ENCODE measurements at places on chromosomes 7 and 10.
A peak's percentile ranks its signal among the peaks of the same experiment; 100 is the strongest.

DNA sequence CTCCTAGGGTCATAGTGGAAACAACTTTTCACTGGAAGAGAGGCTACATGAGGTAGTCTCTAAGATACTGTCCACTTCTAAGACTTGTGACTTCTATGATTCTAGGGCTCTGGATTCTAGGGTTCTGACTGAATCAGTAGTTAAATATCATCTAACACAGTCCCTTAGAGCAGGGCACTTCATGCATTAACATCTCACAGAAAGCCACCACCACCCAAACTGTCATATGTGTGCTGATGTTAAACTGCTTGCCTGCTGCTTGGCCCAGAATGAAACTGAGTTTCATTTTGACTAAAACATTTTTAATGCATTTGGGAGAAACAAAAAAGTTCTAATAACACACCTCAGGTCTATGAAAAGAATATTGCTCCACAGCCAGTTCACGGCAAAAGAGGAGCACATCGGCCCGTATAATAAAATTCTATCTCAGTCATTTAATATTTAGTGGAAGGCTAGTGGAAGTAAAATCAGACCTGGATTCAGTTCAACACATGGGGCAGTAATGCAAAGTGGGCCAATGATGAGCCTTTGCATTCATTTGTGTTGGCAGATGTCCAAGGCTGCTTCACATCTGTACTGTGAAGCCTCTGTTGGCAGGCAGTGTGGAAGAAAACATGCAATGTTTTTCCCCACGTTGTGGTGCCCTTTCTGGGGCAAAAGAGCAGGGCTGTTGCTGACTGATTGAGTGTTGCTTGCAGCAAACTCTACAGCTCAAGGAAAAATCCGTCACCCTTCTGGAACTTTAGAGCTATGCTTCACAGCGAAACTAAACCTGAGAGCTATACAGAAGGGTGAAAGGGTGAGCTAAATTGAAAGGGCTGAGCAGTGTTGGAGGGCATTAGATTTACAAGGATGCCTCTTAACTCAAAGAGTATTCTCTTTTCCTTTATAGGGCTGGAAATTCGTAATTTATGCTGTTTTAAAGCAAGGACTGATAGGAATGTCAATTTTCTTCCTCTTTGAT, 33.5 kb upstream of the AUTS2 start:
- peak; percentile 77 for DNase-seq

DNA sequence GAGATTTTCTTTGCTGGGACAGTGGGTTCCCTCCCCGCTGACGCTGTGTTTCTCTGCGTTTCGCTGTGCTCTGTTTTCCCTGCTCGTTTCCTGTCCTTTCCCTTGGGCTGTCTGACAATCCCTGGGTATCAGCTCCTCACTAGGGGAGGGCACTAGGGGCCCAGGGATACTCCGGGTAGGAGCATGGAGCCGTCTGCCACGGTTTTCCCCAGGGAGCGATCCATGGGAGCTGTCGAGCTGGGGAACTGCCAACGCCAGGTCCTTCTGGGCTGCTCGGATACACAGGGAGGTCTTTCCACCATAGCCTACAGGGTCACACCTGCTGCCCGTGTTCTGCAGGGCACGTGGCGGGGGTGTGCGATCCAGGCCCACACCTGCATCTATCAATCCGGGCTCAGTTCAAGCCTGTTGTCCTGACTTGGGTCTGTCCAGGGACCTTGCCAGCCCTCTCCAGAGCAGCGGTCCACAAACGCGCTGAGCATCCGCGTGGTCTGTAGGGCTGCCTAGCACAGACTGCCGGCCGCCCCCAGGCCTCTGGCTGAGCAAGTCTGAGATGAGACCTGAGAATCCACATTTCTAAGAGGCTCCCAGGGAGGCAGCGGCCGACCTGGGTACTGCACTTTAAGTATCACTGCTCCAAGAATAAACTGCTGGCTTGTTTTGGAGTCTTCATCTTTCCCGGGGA, 263.1 kb downstream of the ELFN1 start:
- DNase-seq, result no peak

DNA sequence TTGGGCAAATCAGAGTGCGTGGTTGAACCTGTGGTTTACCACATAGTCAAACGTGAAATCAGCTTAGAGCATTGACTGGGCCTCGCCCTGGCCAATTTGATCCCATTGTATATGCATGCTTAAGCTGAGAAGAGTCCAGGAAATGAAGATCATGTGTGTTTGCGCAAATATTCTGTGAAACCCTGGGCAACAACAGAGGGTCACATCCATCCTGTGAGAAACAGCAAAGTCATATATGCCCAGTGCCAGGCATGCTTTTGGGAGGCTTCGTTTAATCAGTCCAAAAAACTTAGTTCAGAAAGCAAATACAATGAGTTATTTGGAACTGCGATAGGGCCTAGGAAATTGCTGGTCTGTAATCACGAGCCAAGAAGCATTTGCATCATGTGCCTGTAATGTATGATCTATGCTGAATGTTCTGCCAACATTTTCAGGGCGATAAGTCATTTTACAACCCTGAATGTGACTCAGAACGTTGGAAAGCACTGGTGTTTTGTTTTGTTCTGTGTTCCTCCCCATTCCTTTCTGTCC, 412.1 kb upstream of the CELF2 start:
- DNase-seq, result peak; percentile 30

GRCh38 chr10:88089498-88089897, 226.1 kb downstream of the PTEN start:
- no peak for DNase-seq

DNA sequence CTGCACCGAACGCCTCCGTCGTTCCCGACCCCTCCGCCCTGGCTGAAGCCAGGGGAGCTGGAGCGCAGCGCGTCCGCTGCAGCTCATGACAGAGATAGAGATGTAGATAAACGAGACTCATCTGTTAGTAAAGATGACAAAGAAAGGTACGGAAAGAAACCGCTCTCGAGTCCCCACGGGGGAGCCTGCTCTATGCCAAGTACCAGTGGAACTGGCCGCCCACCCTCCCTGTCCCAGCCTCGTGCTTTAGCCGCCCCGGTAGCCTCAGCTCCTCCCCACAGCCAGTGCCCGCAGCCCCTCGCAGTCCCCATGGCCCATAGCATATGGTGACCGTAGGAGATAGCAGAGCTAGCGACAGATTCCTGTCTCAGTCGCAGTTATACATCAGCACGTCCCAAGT, 344.7 kb upstream of the GALNT17 start:
- DNase-seq, result no peak

- DNase-seq, result no peak
Measured at GRCh38 chr10:100183481-100183880, 2.3 kb downstream of the ERLIN1 start.

- DNase-seq, result no peak
Measured at GRCh38 chr10:132461103-132461682, 64.2 kb downstream of the PWWP2B start.

DNA sequence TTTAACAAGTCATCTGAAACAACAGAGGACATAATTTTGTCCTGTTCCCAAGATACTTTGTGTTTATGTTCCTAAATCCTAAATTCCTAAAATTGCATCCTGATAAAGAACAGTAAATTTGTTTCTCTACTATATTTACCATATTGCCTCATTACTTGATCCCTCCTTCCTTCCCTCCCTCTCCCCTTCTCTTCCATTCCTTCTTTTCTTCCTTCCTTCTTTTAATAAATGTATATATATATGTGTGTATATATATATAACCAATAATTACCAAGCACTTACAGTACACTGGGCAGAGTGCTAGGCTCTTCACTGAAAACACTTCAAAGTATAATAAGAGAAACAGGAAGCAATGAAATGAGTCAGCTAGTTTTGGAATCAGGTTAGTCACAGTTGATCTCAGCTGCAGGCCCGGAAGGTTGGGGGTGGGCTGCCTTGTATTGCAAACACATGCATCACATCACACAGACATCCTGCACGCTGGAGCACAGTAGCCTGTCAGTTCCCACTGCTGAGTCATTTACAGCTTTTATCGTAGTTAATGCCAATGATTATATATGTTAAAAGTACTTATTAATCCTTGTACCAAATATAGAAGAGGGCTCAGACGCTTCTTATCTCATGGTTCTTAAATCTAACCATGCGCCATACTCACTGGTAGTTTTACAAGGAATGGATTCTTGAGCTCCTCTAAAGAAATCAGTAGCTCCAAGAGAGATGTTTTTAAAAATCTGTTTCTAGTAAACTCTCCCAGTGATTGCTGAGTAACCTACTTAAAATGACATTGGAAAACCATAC, 551.7 kb downstream of the GRM8 start:
- DNase-seq, result peak; percentile 34

DNA sequence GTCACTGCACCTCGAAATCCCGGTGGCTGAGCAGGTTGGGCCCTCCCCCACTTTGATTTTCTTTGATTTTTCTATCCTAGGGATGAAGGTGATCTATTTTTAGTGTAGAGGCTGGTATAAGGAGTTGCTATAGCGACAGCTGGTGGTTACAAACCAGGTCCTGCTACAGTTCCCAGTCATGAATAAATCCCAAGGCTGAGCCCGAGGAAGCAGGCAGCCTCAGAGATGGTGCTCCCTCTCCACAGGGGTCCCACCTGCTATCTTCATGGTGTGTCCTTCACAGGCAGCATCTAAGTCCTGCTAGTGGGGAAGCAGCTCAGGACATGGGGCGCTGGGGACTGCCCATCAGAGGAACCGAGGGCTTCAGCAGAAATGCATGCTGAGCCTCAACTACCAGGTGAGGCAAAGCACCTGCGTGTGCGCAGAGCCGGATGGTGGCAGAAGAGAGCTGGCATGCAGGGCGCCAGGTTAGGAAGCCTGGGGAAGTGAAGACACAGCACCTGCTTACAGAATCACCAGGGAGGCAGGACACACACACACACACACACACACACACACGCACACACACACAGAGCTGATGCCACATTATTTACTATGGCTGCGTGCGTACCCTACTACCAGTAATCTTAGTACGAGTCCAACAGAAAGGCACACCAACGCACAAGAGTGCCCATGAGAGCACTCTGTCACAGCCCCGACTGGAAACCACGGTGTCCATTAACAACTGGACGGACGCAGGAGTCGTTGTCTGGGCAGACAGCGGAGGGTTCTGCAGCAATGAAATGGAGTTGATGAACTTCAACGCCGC, 150.9 kb downstream of the PRKAG2 start:
- DNase-seq, result no peak

DNA sequence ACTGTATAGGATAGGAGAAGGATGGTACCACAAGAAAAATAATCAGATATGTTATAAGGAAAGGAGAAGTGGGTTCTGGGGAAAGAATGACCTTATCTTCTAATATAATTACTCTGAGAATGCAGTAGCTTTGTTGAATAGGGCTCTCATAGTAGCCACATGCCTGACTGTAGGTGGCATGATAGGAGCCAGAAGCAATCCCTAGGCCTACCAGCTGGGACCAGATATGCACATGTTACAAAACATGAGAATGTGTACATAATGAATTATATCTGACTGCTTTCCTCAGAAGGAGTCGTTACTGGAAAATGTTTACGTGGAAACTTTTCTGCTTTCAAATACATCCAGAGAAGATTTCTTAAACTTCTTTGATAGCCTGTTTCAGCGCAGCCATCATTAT, 53.2 kb upstream of the FAM3C start:
- no peak for DNase-seq

DNA sequence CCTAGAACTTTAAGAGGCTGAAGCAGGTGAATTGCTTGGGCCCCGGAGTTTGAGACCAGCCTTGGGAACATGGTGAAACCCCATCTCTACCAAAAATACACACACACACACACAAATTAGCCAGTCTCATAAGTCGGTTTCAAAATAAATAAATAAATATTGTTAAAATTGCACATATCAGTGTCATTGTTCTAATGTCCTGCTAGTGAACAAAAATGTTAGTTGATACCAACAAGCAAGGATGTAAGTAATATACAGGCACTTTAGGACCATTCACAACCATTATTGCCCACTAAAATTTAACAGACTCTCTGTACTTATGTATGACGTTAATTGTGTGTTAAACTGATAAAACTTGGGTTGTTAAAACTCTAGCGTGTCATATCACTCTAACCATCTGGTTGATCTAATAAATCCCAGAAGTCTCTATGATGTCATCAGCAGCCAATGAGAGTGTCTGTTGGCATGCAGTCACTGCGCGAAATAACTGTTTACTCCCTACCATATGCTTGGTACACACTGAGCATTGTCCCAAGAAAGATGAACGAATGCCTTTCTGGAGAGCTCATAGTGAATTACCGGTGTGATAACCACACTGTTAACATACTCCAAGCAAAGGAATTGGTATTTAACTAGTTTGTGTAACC, 30.4 kb upstream of the OTUD1 start:
- no peak for DNase-seq

DNA sequence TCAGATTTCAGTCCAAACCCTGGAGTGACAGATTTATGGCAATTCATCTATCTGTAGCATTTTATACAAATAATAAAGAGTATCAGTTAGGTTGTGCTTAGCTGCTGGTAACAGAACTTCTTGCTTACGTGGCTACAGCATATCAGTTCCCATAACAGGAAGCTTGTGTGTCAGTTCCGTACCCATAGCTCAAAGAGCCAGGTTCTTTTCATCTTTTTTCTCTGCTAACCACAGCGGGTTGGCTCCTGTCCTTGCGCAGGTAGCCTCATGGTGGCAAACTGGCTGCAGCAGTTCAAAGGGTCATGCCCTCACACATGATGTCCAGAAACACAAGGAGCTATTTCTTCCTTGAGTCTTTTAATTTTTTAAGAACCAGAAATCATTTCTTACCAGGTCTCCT, 1041.8 kb downstream of the GATA3 start:
- DNase-seq, result no peak

- DNase-seq, result no peak
Measured at GRCh38 chr10:48322017-48322416, 15.5 kb downstream of the MAPK8 start.

- no peak for DNase-seq
Measured at GRCh38 chr7:22361795-22362194, 4.8 kb upstream of the RAPGEF5 start.

GRCh38 chr10:69632516-69633199, 2.6 kb downstream of the FAM241B start:
- no peak for DNase-seq

GRCh38 chr7:121919986-121920385, 47.0 kb downstream of the PTPRZ1 start:
- DNase-seq, result no peak
